ENCODE measurements at places on chromosomes 1 and 21.

DNA sequence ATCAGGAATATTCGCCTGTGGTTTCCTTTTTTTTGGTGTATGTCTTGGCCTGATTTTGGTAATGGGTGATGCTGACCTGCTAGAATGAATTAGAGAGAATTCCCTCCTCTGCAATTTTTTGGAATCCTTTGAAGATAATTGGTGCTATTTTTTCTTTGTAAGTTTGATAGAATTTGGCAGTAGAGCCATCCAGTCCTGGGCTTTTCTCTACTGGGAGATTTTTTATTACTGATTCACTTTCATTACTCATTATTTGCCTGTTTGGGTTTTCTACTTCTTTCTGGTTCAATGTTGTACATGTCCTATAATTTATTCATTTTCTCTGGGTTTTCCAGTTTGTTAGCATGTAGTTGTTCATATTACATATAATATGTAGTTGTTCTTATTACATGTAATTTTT lies 48.7 kb downstream of the NTMT2 start:
- DNase-seq = no peak

- no peak for DNase-seq
Observed at GRCh38 chr1:211511947-211512346, 20.0 kb upstream of the RD3 start.

- DNase-seq = no peak
Observed at GRCh38 chr1:217919683-217920388, 288.7 kb downstream of the SPATA17 start.

GRCh38 chr1:72137656-72138055 lies 144.7 kb downstream of the NEGR1 start:
- DNase-seq = no peak

DNA sequence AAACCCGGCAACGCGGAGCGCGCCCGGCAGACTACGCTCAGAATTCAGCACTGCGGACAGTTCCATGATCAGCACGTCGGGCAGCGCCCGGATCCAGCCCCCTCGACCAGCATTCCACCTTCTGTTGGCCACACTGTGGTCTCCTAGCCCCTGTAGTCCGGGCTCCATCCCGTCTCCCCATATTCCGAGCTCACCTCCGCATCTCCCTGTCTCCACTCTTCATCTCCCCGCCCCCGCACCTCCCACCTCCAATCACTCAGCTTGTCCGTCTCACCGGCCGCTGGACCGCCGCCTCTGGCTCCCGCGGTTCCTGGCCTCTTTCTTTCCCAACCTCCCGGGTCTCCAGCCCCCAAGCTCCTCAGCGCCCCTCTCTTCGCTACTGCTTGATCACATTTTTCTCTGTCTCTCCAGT lies 500 bp downstream of the EPHA10 start:
- no peak for DNase-seq

DNA sequence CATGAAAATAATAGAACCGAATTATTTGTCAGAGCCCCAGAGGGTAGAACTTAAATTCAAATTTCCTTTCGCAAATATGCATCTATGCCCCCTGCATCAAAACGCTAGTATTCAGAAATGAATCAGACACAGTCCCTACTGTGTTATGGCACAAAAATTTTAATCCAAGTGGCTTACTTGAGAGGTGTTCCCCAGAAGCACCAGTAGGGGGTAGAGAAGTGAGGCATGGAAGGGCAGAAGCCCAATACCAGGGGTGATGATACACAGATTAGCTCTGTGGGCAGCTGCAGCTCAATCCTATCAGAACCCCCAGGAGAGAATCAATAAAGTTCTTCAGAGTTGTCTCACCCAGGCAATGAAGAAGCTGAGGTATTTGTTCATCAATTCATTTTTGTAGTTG lies 342.2 kb downstream of the OMA1 start:
- DNase-seq = no peak

DNA sequence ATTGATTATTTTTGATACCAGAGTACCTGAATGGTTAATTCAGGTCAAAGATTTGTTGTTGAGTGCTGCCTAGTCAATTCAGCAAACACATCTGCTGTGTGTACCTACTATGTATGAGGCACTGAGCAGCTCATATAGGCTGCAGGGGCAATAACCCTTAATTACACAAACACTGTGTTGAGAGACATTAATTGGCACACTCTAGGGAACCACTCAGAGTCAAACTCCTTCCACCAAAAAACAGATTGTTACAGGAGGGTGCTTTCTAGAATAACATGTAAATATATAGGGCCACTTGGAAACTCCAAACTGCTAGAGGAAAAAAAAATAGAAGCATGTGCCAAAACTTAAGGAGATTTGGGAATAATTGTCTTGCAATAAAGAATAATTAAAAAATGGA lies 31.3 kb downstream of the UBE2U start:
- DNase-seq = no peak

DNA sequence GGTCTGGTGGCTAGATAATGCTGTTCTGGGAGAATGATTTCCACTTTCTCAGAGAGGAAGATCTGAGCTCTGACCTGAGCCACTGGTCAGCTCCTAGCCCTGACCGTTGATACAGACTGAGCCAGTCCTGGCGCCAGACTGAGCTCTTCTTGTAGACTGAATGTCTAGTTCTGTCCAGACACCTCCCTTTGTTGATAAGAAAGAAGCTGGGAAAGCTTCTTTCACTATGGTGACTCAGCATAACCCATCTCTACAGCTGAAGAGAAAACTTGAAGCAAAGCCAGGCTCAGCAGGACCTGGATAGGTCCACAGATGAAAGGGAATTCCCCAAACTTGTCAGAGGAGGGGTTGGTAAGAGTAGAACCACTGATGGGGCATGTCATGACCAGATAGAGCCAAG lies 9.9 kb upstream of the TRABD2B start:
- no peak for DNase-seq

GRCh38 chr1:247681288-247681897 lies 1.9 kb upstream of the OR13G1 start:
- DNase-seq = no peak

- DNase-seq = no peak
Observed at GRCh38 chr1:168917796-168918195, 188.7 kb upstream of the ATP1B1 start.

DNA sequence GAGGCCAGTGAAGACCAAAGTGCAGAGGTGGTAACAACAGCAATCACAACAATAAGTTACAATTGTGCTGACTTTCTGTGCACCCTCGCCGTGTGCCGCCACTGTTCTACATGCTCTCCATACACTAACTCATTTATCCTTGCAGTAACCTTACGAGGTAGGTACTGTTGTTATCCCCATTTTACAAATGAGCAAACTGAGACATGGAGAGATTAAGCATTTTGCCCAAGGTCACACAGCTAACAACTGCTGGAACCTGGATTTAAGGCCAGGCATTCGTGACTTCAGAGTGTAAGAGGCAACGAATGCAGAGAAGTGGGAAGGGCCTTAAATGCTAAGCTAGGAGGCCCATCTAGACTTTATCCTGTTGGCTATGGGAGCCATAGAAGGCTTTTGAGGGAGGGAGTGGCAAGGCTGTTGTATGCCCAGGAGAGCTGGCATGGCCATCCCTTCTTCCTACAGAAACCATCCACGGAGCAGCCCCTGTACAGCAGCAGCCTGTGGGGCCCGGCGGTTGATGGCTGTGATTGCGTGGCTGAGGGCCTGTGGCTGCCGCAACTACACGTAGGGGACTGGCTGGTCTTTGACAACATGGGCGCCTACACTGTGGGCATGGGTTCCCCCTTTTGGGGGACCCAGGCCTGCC lies 36.6 kb downstream of the AZIN2 start:
- no peak for DNase-seq

- DNase-seq = no peak
Observed at GRCh38 chr1:79737193-79737592, 730.7 kb upstream of the ADGRL4 start.

GRCh38 chr1:89274411-89274857 lies 1.8 kb upstream of the GBP5 start:
- no peak for DNase-seq

GRCh38 chr21:22476214-22476613 lies 1478.0 kb downstream of the NCAM2 start:
- no peak for DNase-seq

- DNase-seq = no peak
Observed at GRCh38 chr1:70318191-70318590, 36.3 kb downstream of the ANKRD13C start.

GRCh38 chr1:192485692-192486436 lies 89.7 kb upstream of the RGS1 start:
- no peak for DNase-seq

GRCh38 chr1:16172964-16173446 lies 17.1 kb upstream of the EPHA2 start:
- DNase-seq = peak; percentile 54

DNA sequence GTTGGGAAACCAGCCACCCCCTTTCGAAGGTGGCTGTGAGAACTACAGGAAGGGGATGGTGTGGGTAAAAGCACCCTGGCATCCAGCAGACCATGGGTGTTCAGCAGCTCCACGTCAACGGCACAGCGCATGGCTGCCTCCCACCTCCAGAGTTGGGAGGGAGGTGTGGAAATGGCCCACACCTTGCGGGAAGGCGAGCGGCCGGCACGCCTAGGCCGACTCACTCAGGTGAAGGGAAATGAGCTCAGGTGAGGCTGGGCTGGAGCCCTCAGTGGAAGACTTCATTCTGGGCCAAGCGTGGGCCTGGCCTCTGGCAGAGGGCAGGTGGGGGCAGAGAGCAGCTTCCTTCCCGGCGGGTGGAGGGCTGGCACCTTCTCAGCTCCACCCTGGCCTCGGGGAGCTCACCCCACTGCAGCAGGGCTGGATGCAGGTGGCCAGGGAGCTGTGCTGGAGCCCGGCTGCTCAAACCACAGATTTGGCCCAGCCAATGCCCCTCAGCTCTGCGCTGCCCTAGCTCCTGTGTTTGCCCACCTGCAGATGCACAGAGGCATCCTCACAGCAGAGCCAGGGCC lies 24.8 kb upstream of the ALDH4A1 start:
- peak; percentile 29 for DNase-seq

DNA sequence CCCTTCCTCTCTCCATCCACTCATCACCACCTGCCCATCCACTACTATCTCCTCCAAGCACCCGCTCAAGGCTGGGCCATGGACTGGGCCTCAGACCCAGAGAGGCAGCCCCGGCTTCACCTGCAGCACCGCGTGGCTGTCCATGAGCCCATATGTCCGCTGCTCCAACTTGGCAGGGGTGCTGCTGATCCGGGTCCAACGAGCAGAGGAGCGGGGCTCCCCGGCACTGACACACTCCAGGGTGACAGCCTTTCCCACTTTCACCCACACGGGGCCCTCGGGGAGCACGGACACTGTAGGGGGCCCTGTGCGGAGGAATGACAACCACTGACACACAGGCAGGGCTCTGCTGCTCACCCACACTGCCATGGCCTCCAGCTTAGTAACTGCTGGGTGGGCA lies 28.9 kb downstream of the LDLRAD2 start:
- no peak for DNase-seq

DNA sequence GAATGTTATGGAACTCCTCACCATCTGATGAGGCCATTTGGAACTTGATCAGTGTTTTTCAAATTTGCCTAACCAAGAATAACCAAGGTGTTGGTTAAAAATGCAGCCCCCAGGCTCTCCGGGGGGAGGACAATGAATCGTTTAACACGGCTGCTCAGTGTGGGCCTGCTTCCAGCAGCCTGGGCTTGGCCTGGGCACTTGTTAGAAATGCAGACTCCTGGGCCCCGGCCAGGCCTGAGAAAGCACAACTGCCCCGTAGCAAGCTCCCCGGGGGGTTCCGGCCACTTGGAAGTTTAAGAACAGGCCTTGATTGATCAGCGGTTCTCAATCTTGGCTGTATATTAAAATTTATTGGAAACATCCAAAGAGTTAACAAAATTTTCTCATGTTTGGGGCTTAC lies 22.8 kb upstream of the C2CD2 start:
- DNase-seq = no peak

- no peak for DNase-seq
Observed at GRCh38 chr1:163570071-163570470, 248.3 kb downstream of the NUF2 start.

GRCh38 chr21:37912616-37913015 lies 3.6 kb downstream of the KCNJ6 start:
- no peak for DNase-seq

DNA sequence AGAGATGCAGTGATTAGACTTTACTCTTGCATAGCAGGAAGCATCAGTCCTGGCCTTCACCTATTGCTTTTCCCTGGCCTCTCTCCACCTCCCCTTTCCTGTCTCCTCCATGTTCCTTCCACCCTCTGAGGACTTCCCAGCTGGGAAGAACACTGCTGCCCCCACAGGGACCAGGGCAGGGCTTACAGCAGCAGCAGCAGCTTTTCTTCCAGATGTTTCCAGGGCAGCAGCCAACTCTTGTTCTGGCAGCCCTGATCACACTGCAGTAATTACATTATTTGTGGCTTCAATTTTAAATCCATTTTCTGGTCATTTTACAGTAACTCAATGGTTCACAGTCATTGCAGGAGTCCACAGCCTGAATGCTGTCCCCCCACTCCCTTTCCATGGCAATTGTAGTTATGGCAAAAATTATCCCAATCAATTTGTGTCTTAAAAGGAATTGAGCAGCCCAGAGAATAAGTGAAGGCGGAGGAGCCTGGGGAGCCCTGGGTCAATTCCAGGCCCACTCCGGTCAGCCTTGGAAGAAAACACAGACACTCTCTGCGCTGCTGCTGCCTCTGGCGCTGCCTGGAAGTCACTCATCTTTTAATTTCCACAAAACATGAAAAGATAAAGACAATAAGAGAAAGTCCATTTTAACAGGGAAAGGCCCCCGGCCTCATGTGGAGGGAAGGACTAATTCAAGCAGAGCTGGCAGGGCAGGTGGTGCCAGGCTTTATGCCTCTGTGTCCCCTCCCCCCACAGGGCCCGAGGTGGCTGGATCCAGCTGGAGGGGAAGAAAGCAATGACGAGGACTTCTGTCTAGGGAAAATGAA lies 148.6 kb downstream of the GRIK3 start:
- DNase-seq = no peak

DNA sequence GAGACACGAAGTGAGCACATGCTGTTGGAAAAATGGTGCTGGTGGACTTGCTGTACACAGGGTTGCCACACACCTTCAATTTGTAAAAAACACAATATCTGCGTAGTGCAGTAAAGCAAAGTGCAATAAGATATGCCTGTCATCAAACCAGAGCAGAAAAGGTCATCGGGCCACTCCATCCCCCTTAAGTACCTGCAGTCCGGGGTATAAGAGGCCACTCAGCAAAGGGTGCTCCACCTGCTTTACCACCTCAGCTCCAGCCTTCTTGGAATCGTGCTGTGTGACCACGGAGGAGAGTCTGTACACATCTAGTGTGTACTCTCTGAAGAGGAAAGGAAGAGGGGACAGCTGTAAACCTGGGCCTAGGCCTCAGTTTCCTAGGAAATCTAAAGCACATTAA lies 10.9 kb downstream of the YARS1 start:
- no peak for DNase-seq

DNA sequence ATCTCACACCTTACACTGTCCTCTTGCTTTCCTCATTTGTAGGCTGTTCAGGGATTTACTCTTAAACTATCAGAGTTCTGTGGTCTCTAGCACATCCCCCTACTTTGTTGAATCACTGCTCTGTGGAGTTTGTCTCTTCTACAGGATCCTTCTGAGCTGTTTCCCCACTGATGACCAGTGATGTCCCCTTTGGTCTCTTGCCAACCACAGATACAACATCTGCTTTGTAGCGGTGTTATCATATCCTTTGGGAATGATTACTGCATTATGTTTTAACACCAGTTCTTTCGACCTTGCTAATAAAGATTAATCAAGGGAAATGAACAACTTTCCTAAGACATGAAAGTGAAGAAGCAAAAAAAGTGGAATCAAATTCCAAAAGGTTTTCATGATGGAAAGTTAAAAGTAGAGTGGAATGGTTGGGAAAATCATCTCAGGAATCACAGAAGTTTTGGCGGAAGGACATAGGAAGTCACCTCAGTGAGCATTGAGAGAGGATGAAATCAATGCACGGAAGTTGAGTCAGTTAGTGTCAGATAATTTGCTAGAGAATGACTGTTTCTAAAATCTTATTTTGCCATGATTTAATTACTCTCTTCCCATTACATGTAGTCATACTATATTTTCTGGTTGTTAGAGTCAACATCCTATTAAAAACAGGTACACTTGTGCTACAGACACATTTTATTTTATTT lies 11.2 kb downstream of the OR10K2 start:
- DNase-seq = no peak
